CD4-positive, alpha-beta T cell treated with Interleukin-12 subunit alpha and Interleukin-12 subunit beta, for 1 hour (primary cell): ENCODE measurements at places on chromosomes 5 and 9.
A peak's percentile ranks its signal among the peaks of the same experiment; 100 is the strongest.

GRCh38 chr5:83102364-83102980 is 25.1 kb downstream of the XRCC4 start:
- DNase-seq: no peak

DNA sequence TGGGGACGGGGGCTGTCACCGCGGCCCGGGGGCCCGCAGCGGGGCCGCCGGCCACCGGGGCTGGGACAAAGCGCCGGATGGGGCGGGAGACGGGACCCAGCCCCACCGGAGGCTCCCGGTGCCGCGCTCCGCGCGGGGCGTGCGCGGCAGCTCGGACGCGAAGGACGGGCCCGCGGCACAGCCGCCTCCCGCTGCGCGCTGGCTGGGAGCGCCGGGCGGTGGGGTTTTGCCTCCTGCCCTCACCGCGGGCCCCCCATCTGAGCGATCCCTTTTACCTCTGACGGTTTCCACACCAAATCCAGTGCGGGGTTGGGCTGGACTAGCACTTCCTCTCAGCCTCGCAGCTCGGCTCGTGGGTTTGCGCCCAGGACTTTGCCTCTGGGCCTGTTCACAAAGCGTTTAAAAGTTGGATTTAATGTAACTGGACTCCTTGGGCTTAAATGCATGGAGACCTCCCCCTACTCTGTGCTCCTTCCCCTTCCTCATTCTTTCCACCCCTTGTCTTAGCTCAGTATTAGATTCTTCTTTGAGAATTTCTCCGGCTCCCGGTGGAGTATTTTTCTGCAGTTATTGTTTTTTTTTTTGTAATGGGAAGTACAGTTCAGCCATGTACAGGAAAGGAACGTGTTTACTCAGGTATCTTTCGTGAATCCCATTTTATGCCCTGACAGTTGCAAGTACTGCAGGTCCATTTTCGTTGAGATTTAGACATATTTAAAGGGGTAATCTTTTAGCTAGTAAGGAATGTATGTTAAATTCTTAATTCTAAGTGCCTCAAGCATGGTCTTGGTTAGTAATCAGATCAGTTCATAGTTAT is 691 bp downstream of the FCHO2 start:
- DNase-seq: peak; percentile 23

- no peak for DNase-seq
These were observed 5.3 kb downstream of the CAMK2A start for GRCh38 chr5:150284311-150284710.

- no peak for DNase-seq
These were observed 142.1 kb upstream of the NMUR2 start for GRCh38 chr5:152547202-152547601.

DNA sequence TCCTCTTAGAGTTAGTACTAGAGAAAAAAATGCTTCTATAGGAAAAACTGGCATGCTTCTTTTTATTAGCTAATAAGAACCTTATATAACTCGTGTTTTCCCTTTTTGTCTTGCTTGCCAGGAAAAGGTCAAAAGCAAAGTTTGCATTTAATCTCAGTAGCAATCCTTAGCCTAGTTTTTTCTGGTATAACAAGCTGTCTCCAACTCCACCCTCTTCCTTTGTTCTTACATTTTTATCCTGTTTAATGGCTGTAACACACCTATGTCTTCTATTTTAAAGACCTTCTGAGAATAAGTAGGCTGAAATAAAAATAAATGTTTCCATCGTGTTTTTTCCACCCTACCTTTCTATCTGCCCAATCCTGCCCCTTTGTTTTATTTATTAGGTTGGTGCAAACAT is 158.3 kb downstream of the SNCAIP start:
- no peak for DNase-seq

DNA sequence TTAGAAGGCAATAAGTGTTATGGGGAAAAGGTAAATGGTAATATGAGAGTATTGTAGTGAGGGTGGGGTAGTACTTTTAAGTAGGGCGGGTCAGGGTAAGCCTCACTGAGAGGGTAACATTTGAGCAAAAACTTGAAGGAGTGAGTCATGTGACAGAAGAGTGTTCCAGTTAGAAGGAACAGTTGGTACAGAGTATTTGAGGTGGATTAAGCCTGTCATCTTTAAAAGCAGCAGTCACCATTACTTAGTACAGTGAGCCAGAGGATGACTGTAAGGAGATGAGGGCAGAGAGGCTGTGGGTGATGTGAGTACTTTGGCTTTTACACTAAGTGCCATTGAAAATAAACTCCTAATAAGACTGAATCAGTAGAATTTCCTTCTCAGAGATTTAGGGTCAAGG is 54.8 kb downstream of the UBAP1 start:
- DNase-seq: no peak

DNA sequence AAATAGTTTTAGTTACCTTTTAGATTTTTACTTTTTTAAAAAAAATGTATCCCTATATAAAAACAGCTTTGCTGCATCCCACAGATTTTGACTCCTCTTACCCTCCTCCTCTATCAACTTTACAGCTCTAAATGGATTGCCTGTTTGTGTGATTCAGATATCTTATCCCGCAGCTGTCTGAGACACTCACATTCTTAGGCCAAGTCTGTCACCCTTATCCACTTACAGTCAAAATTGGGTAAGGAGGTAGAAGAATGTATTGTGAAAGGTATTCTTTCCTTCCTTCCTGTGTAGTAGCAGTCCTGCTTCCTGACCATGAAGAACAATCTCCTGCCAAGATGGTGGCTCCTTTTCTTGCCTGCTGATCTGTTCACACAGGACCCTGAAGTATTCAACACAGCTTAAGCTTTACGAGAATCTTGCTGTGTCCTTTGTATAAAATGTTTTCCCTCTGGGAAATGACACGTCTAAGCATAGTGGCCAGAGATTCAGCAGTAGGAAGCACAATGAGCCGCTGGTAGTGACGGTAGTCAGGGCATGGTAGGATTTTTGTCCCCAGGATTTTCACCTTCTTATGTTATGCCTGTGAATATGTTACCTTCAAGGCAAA is 67.7 kb upstream of the ST8SIA4 start:
- no peak for DNase-seq

DNA sequence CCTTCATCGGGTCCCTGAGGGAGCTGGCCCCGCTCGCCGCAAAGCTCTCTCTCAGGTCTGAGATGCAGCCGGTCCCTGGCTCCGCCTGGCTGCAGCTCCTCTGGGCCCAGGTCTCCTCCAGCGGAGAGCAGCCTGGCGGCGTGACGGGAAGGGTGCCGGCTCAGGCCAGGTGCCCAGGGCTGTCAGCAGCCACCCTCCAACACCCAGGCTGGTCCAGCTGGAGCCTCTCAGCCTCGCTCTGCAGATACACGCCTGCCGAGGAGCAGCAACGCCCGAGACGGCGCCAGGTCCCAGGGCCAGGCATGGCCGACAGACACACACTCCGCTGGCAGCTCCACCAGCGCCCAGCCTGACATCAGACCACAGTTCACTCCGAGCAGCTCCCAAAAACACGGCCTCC is 25.6 kb downstream of the FAM163B start:
- no peak for DNase-seq

DNA sequence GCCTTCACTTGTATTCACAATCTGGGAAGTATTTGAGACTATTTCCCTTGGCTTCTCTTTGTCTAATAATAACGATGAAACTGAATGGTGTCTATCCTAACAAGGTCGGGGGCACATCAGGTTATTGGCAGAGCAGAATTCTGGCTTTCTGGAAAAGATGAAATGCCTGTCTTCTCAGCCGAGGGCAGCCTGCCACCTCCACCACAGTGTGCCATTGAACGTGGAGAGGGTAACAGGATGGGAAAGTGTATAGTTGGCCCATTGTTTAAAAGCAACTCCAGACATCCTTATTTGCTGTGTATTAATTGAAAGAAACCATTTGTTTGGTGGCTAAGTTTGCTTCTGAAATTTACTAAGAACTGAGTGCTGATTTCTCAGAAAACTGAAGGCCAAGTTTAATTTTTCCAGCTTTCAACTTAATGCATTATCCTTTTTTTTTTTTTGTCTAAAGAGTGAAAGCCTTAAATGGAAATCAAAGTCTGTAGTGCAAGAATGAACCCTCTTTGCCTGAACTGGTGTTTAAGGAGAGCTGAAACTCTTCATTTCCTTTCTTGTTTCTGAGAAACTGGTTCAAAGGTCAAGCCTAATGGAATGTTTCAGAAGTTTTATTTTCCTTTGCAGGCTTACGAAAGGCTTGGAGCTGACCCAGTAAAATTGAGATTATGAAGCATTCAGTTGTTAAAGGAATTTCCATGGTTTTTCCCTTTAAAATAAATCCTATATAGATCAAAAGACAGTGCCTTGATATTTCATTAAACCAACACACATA is 563.7 kb upstream of the DAP start:
- no peak for DNase-seq

- no peak for DNase-seq
These were observed 112.5 kb downstream of the SLC25A46 start for GRCh38 chr5:110851357-110851756.

DNA sequence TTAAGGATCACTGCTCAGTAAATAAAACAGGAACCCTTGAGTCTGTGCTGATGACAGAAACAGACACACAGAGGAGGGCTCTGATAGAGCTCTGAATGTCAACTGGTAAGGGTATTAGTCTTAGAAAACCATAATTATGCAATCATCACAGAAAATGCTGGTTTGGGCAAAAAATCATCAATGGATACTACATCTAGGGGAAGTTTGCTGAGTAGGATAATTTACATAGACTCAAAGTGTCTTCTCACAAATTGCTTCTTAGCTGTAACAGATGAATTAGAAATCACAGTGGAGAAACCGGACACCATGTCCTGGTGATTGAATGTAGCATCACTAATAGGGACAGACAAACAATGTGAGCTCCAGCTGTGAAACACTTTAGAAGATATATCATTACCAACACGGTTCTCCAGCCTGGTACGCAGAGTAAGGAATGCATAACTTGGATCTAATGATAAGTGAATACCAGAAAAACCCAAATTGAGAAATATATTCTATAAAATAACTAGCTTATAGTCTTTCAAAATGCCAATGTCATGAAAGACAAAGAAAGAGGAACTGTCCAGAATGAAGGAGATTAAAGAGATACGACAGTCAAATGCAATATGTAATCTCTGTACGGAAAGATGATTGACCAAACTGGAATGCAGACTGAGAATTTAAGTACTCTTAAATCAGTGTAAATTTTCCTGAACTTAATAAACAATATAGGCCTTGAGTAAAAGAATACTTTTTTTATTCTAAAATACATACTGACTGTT is 17.3 kb downstream of the CHD1 start:
- DNase-seq: no peak

DNA sequence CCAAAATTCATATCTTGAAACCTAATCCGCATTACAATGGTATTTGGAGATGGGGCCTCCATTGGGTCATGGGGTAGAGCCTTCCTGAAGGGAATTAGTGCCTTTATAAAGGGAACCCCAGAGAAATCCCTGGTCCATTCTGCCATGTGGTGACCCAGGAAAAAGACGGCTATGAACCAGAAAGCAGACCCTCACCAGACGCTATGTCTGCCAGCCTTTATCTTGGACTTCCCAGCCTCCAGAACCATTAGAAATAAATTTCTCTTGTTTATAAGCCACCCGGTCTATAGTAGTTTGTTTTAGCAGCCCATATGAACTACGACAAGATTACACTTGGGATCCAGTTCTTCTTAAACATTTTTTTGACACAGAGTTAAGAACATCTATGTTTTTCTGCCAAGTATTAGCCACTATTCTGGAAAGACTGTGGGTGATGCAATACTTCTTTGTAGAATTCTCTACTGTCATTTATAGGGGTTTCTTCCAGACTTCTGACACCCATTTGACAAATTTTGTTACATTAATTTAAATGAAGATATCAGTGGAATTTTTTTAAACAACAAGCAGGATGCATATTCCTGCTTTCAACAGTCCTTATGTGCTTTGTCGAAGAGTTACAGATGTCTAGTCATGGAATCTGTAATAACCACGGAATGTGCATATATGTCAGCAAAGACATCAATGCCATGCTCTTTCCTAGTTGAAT is 572.4 kb downstream of the NR2F1-AS1 start:
- no peak for DNase-seq

- no peak for DNase-seq
These were observed 3.8 kb downstream of the FAM219A start for GRCh38 chr9:34454571-34455065.

GRCh38 chr9:2227144-2227867 is 212.2 kb downstream of the SMARCA2 start:
- DNase-seq: no peak

DNA sequence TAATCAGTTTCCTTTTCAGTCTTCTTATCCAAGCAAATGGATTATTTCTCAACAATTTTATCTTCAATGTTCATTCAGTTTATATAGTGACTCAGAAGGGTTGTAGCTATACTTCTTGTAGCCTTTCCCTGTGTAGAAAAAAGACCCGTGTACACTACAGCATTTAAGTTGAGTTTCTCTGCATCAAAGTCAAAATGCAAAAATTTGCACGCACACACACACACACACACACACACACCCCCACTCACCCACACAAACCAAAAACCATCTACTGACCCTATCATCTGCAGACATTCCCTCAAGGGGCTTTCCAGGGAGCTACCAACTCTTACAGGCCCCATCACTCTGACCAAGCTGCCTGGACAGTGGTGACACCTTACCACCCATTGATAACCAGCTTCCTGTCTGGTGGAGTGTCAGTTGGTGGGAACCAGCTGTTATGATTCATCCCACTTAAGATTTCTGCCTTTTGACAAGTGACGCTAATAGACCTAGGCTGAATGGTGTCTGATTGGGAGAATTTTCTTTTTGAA is 12.2 kb upstream of the ELL2 start:
- peak; percentile 42 for DNase-seq

GRCh38 chr5:54446379-54446732 is 9.1 kb upstream of the HSPB3 start:
- no peak for DNase-seq

DNA sequence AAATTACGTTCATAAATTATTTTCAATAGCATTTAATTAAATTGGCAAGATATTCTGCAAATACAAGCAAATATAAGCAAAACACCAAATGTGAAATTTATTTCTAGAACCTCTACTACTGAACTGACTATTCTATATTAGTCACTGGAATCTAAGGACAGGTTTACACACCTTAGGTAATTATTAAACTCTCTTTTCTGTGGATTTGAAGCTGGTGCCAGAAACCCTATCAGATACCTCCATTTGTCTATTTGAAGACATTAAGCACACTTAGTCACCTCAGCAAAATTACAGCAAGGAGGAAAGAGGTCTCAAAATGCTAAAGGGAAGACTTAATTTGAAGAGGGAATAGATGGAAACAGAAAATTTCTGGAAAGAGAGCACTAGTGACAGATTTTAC is 83.4 kb downstream of the CPLANE1 start:
- no peak for DNase-seq

DNA sequence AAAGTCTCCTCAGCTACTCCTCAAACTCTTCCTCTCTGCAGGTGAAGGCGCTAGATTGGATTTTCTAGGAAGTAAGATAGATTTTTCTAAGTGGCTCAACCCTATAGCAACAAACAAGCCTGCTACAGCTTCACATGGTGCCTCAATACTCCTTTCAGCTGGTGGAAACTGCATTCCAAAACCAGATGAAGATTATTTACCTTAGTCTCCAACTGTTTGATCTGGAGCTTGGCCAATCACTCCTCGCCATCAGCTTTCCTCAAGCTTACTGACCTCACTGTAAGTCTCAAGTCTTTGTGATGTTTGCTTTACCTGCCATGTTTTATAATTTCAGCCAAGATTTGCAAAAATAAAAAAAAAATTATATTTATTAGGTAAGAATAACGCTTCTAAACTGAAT is 622.4 kb downstream of the CHSY3 start:
- no peak for DNase-seq

- no peak for DNase-seq
These were observed 699.2 kb downstream of the IRX1 start for GRCh38 chr5:4294878-4295277.

GRCh38 chr9:136244122-136244968 is 1.3 kb downstream of the QSOX2 start:
- DNase-seq: peak; percentile 49

GRCh38 chr9:25703701-25704357 is 25.6 kb upstream of the TUSC1 start:
- DNase-seq: no peak
